ENCODE measurements at places on chromosomes 11 and 22.

GRCh38 chr22:29693161-29693560 lies 26.6 kb upstream of the CABP7 start:
- DNase-seq = no peak

GRCh38 chr11:95058621-95059020 lies 8.1 kb upstream of the SRSF8 start:
- no peak for DNase-seq

DNA sequence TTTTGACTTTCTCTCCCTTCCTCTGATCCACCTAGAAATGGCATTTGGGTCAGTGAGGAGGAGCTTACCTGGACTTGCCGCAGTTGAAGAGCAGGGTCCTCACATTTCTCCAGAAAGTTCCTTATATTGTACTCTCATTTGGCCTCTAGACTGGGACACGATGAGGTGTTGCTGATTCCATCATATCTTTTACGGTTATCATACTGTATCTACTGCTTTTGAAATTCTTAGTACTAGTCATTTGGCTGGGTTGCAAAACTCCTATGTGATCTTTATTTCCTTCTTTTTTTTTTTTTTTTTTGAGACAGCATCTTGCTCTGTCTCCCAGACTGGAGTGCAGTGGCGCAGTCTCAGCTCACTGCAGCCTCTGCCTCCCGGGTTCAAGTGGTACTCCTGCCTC lies 58.7 kb upstream of the FAM181B start:
- no peak for DNase-seq

DNA sequence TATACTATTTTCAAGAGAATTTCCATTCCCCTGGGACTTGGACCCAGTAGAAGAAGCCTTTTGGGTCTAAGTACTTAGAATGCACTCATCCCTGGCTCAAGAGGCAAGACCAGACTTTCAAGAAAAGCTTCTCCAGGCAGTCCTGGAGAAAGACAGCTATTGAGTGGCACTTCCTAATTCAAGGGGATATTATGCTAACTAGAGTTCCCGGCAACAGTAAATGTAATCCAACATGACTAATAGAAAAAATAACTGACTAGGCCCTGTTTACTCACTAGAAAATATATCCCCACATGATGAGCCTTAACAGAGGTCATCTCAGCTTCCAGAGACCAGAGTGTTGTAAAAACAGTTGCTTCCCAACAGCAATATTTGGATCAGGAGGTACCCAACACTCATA lies 47.2 kb upstream of the AKIP1 start:
- no peak for DNase-seq

- no peak for DNase-seq
Measured at GRCh38 chr11:10005955-10006525, 288.0 kb downstream of the SBF2 start.

DNA sequence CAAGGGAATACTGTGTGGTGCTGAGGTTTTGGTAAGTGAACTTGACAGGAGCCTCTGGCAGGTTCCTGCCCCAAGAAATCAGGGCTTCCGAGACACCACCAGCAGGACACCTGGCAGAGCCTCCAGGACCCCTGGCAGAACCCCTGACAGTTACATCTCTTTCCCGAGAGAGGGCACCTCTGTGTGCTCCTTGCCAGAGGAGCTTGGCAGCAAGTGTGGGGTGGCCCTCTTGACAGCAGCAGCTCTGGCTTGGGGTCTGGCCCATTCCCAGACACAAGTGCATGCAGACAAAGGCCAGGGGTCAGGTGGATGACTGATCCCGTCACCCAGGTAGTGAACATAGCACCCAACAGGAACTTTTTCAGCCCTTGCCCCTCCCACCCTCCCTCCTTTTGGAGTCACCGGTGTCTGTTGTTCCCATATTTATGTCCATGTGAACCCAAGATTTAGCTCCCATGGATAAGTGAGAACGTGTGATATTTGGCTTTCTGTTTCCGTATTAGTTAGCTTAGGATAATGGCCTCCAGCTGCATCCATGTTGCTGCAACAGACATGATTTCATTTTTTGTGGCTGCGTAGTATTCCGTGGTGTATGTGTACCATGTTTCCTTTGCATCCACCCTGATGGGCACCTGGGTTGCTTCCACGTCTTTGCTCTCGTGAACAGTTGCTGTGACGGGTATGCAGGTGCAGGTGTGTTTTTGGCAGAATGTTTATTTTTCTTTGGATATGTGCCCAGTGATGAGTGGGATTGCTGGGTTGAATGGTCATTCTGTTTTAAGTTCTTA lies 21.2 kb upstream of the OSBPL5 start:
- no peak for DNase-seq

DNA sequence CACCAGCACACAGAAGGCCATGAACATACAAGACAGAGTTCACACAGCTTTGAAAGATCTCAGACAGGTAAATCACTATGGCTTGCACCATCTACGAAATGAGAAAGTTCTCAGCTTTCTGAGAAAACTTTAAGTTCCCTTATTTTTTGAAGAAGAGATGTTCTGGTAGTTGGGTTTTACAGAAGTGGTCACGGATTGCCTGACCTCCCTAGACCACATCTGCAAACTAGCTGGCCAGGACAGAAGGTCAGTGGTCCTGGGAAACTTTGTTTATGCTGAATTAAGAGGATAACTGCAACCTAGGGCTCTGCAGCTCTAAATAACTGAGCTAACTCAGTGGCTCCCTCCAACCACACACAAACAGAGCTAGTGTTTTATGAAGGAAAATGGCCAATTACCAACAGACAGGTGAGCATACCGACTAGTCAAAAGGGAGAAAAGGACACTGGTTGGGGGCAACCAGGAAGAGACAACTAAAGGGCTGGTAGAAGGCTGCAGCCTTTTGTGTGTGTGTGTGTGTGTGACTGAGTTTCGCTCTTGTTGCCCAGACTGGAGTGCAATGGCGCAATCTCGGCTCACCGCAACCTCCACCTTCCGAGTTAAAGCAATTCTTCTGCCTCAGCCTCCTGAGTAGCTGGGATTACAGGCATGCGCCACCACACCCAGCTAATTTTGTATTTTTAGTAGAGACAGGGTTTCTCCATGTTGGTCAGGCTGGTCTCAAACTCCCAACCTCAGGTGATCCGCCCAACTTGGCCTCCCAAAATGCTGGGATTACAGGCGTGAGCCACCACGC lies 8.5 kb upstream of the SCN2B start:
- DNase-seq = no peak

DNA sequence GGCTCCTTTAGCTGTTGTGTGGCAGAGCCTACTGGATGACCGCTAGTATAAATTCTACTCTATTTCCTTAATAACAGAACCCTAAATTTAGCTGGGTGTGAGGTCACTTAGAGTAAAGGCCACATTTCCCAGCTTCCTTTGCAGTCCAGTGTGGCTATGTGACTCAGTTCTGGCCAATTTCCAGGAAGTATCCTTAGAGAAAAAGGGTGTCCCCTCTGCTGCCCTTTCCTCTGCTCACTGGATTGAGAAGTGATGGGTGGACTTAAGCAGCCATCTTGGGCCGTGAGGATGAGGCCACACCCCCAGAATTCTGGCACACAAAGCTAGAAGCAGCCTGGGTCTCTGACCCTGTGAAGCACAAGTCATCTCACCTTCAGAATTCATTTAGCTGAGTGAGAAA lies 11.7 kb upstream of the RASD2 start:
- no peak for DNase-seq

- DNase-seq = no peak
Measured at GRCh38 chr11:83540112-83540675, 254.0 kb upstream of the CCDC90B start.

- peak; percentile 60 for DNase-seq
Measured at GRCh38 chr11:721741-722345, 15.8 kb downstream of the EPS8L2 start.

DNA sequence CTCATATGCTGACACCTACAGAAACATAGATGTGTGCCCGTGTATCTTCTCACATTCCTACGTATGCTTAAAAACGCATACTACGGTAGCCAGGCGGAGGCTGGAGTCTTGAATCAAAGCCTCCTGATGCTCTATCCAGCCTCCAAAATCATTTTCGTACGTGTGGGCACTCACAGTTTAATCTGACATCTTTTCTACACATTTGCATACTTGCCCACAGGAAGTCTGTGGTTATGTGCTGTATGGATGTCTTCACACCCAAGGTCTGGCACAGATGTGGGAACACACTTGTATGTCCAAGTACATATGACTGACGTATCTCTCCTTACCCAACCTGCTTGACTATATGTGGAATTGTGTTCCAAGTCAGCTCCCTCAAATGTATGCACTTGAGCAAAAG lies 561.8 kb upstream of the CADM1 start:
- DNase-seq = no peak

GRCh38 chr22:28607795-28608194 lies 71.8 kb downstream of the TTC28 start:
- no peak for DNase-seq

GRCh38 chr11:32809313-32809712 lies 14.9 kb upstream of the CCDC73 start:
- DNase-seq = peak; percentile 51

DNA sequence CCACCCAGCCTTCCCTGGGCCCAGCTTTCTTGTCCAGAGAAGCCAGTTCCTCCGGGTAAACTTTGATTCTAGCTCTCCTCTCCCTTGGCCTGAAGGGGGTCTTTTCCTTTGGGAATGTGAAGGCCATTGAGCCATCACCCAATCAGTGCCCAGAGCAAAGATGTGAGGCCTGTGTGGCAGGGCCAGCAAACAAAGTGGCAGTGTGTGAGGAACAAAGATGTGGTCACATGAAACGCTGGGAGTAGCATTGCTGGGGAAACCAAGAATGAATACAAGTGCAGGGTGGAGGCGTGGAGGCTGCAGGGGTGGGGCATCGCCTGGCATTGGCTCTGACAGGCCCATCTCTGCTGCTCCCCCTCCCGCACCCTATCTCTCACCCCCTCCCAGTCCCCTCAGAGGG lies 91.9 kb upstream of the BID start:
- no peak for DNase-seq

- DNase-seq = no peak
Measured at GRCh38 chr11:121839781-121840180, 276.2 kb downstream of the BLID start.

GRCh38 chr11:128502726-128503125 lies 84.6 kb downstream of the ETS1 start:
- no peak for DNase-seq

GRCh38 chr11:107017104-107017432 lies 1.2 kb downstream of the GUCY1A2 start:
- DNase-seq = no peak

DNA sequence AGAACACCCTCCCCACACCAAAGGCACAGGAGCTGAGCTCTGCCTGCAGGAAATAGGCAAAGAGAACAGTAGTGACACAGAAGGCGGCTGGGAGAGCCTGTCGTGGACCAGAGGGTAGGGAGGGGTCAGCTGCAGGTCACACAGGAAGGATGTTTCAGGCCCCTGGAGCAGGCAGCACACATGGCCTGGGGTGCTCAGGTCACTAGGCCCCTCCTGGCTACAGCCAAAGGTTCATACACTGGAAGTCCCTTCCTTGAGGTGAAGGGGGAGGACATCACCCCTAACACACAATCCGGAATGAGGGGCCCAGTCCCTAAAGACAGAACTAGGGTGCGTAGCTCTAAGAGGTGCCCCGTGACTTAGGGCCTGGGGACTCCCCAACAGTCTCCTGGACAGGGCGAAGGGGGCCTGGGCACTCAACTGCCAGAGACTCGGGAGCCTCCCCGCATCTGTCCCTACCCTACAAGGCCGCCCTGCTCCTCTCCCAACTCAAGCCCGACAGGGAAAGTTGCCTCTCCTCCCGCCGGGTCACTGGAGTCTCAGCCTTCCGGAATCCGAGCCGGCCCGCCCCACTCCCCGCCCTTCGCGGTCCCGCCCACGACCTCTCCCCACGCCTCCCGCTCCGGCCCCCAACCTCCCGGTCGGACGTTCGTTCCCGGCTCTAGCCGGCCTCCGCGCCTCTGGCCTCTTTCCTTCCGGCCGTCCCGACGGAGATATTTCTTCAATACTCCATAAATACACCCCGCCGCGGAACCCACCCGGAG lies at the start of gene CYB5R2:
Gene CYB5R2 (minus strand): TSS at position 541 of the 764 bp plus-strand sequence. CDS start 675 bp downstream, outside the sequence.
- no peak for DNase-seq

DNA sequence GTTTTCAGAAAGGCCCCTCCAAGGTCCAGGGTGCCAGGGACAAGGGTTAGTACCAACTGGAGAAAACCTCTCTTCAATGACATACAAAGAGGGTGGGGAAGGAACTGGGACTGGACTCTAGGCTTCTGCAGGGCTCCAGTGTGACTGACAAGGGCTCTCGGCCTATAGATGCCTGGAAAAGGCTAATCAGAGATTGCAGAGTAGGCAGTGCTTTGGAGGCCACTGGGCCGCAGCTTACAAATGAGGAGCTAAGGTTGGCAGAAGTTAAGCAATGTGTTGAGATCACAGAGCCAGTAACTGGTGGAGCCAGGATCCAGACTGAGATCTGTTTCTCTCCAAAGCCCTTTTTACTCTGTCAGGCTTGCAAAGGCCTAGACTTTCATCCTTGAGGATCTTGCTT lies 7.4 kb upstream of the DGKZ start:
- no peak for DNase-seq

DNA sequence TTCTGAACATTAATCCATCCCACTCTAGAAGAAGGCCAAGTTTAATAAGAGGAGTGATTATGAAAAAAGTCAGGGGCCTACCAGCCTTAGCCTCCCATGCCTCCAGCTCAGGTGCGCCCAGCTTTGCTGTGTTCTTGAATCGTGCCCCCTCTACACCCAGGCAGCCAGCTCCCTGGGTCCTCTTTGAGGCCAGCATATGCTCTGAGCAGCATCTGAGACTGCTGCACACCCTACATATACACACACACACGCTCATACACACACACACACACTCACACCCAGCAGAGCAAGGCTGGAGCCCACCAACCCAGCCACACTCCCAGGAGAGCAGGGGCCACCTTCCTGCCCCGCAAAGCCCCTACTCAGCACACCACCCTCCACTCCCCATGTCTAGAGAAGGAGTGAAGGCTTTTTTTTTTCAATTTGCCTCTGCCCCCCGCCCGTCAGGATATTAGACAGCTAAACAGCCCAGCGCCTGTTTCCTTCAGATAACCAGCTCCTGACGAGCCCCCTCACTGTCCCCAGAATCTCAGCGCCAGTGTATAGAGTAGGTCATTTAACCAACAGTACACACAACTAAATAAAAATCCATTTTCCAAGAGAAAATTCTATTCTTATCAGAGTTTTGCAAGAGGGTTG lies 121.6 kb downstream of the BUD13 start:
- no peak for DNase-seq

- DNase-seq = no peak
Measured at GRCh38 chr22:27310966-27311697, 490.4 kb downstream of the MN1 start.

GRCh38 chr11:11243209-11243589 lies 109.9 kb downstream of the CSNK2A3 start:
- no peak for DNase-seq

GRCh38 chr11:42841556-42841955 lies 470.2 kb upstream of the API5 start:
- no peak for DNase-seq

- no peak for DNase-seq
Measured at GRCh38 chr11:126212089-126212660, 593 bp downstream of the FAM118B start.

- DNase-seq = no peak
Measured at GRCh38 chr11:73314117-73314961, 6.3 kb downstream of the ARHGEF17 start.
